ENCODE measurements at places on chromosomes 4 and X. TPM values are rescaled to one million over a fixed set of nuclear protein-coding genes. Genes with fewer than 3 reads are reported as not detected.

- no peak overlapping the region for H3K27ac ChIP-seq
- H3K4me3 ChIP-seq, result no peak overlapping the region
- no peak for DNase-seq
Observed at GRCh38 chrX:13829983-13830382, 13.1 kb upstream of the GPM6B start.

Gene CLDN22
- not detected for total RNA-seq

Gene TNIP3
- total RNA-seq, result 0.74 TPM

Gene ANOS1
- 0.02 TPM for total RNA-seq

Gene DDX3X
- total RNA-seq, result 227 TPM

Gene XKRX
- total RNA-seq, result 0.08 TPM

DNA sequence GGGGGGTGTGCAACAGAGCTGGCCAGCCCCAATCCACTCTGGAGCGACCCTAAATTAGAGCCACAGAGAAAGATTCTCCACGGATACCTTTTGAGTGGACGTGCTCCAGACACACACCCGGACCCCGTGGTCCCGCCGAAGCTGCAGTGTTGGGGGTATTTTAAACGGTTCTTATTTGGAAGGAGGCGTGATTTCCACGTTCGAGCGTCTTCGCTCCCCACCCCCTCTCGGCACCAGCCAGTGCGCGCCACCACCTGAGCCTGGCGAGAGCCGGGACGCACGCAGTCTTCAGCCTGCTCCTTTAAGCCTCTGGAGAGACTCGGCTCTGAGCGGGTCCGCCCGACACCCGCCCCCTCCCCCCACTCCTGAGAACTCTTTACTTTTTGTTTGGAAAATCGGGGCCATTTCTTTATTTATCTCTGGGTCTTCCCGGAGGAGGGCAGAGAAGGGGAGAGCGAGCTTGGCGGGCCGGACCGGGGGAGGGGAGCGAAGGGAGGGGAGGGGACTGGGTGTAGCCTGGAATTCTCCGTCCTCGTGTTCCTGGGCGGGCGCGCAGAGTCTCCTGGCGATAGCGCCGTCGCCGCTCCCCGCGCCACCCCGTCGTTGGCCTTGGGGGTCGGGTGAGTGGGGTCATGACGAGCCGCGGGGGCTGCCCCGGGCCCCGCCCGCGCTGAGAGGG is 668 bp upstream of the PTCHD1 start:
- no peak overlapping the region for H3K27ac ChIP-seq
- peaks cover 8% of the 10 kb centered on the region for H3K4me1 ChIP-seq
- H3K27me3 ChIP-seq, result peaks cover 60% of the 10 kb centered on the region
- no peak for DNase-seq
- H3K4me3 ChIP-seq, result no peak overlapping the region

Gene HPGDS
- total RNA-seq, result not detected

DNA sequence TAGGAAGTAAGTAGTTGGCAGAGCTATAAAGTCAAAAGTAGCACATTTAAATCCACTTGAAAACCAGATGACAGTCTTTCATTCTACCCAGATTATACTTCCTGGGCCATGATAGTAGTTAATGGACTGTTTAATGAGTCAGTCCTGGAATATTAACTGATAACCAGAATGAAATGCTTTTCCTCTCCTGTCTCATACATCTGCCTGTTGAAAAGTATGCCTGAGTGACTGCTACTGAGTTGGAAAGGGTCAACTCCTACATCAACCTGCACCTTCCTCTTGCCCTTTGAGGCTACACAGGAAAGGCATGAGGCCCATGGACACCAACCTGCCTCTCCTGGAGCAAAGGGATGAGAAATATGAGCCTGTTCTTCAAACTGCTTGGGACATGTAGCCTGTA is 36.0 kb upstream of the COX7B2 start:
- H3K27me3 ChIP-seq, result peaks cover 2% of the 10 kb centered on the region
- H3K27ac ChIP-seq, result no peak overlapping the region
- no peak for DNase-seq
- H3K4me1 ChIP-seq, result no peaks in the 10 kb centered on the region

Gene SPANXN3
- total RNA-seq, result not detected

Gene ELF4
- 49.5 TPM for total RNA-seq

GRCh38 chr4:77437079-77437478 is 168.5 kb upstream of the CXCL13 start:
- peaks cover 8% of the 10 kb centered on the region for H3K4me1 ChIP-seq
- no peaks in the 10 kb centered on the region for H3K27me3 ChIP-seq
- no peak for DNase-seq
- no peak overlapping the region for H3K4me3 ChIP-seq
- H3K36me3 ChIP-seq, result no peaks in the 10 kb centered on the region

DNA sequence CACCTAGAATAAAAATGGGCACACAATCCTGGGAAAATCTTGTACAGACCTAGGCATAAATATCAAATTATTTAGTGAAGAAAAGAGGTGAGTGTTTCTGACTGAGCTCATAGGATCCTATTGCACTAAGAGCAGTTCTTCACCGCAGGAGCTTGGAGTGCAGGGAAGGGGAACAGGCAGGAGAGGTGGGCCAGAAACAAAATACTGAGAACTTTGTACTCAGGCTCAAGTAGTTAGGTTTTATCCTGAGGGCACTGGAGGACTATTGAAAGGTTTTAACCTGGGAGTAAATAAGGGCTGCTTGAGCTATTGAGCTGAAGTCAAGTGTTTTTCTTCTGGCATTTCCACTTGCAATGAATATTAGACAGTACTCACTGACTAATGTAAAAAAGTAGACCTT is 12.2 kb downstream of the EPHA5 start:
- no peaks in the 10 kb centered on the region for H3K36me3 ChIP-seq
- DNase-seq, result no peak
- H3K4me1 ChIP-seq, result no peaks in the 10 kb centered on the region
- H3K4me3 ChIP-seq, result no peak overlapping the region

Gene HAND2
- total RNA-seq, result not detected

Measured in activated CD4-positive, alpha-beta T cell treated with anti-CD3 and anti-CD28 coated beads, Interleukin-2, amount 10 ng/mL, durations not matched to agents 7 days and 5 days (primary cell).